ENCODE measurements at places on chromosomes 6 and 20.
A peak's percentile ranks its signal among the peaks of the same experiment; 100 is the strongest.

- DNase-seq = no peak
These were observed 78.8 kb upstream of the HMGN3 start for GRCh38 chr6:79313254-79313653.

- peak; percentile 59 for DNase-seq
These were observed 311.4 kb downstream of the CLIC5 start for GRCh38 chr6:45704056-45704800.

- no peak for DNase-seq
These were observed 22.9 kb downstream of the DNAJC5 start for GRCh38 chr20:63917811-63918210.

- DNase-seq = peak; percentile 56
These were observed 29.7 kb downstream of the ZMYND8 start for GRCh38 chr20:47326658-47327268.

GRCh38 chr6:108380876-108381275 lies 86.0 kb downstream of the AFG1L start:
- no peak for DNase-seq

DNA sequence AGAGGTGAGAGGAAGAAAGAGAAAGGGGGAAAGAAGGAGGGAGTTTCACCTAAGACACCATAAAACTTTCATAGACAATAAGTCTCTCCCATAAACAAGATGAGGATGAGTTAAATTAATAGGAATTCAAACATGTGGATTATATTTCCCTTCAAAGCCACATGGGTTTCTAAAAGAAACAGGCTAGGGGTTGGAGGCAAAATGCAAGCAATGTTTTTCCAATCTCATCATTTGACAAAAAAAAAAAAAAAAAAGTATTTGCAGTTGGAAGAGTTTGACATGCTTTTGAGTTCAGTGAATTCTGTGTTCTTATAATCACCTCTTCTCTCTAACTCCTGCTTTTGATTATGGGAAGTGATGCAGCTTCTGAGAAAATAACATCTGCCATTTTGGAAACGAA lies 286.5 kb upstream of the PRND start:
- DNase-seq = peak; percentile 92

- peak; percentile 80 for DNase-seq
These were observed 57.5 kb downstream of the MKKS start for GRCh38 chr20:10376270-10377075.

DNA sequence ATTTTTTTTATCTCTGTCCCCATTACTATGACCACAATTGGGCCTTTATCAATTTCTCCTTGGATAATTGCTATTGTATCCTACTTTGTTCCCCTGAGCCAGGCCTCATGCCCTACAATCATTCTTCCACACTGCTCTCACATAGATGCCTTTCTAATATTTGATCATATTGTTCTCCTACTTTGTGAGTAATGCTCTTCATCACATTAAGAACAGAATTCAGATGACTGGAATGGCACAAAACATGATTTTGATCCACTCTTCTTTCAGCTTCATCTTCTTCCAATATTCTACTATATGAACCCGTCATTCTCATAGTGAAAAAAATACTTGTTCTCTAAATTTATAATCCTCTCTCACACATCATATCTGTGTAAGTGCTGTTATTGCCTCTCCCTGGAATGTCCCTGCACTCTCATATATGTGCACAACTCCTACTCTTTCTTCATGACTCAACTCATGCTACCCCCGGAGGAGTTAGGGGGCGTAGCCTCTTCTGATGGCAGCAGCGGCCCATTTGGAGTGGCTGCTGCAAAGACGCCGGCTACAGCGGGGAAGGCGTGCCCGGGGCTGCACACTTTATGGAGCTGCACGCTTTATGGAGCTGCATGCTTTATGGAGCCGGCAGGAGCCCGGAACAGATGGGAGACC lies 25.3 kb upstream of the HACE1 start:
- no peak for DNase-seq

All from fibroblast of skin of abdomen (primary cell).